ENCODE measurements at places on chromosomes 5 and 9.

- no peak for DNase-seq
Measured at GRCh38 chr9:134602547-134603362, 38.8 kb upstream of the COL5A1 start.

DNA sequence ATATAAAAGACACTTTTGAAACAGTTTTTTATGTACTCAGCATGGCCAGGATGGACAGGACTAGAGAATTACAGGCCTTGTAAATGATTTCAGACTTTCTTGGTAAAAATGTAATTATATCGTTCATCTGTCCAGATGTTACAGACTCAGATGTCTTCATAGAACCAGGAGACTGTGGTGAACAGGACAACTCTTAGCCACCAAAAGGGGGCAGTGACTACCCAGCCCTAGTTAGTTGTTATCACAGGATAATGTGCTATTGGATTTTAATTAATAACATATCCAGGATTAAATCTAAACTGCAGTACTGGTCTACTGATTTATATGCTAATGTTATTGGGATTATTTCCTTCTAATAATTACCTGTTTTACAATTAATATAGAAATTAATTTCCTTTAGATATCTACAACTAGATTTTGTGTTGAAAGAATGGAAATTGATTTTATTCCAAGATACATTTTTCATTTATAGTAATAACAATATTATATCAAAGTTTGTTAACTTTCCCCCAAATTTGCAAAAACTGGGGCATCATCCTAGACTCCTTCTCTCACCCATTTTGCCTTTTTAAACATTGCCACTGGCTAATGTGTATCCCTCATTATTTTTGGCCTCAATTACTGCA is 99.4 kb downstream of the MTREX start:
- peak; percentile 22 for DNase-seq

GRCh38 chr9:118782790-118783463 is 586.3 kb downstream of the BRINP1 start:
- DNase-seq: no peak

GRCh38 chr9:111176511-111176910 is 138.2 kb upstream of the LPAR1 start:
- DNase-seq: no peak

- no peak for DNase-seq
Measured at GRCh38 chr5:116709082-116709481, 134.5 kb upstream of the SEMA6A start.

DNA sequence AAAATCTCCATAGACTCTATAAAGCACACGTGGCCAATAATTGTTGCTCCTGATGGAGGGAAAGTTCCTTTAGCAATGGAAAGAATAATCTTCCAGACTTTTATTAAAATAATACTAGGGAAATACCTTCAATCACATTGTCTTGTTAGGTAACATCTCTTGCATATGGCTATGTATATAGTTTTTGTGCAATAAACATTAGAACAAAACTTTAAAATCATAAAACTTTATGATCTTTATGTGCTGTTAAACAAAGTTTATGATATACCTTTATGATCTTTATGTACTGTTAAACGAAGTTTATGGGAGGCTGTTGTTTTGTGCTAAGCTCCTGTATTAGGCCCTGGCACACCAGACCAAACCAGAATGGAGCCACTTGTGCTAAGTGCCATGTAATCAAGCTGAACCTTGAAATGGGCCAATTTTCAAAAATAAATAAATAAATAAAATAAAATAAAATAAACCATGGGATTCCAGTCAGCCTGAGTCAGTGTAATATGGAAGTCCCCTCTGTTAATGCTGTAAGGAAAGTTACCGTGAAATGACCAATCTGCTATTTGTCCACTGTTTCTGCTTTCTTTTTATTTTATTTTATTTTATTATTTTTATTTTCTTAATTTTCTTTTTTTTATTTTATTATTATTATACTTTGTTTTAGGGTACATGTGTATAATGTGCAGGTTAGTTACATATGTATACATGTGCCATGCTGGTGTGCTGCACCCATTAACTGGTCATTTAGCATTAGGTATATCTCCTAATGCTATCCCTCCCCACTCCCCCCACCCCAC is 431.3 kb downstream of the SPATA31D1 start:
- no peak for DNase-seq
